T-helper 17 cell (primary cell): ENCODE measurements at places on chromosomes 12 and 14. TPM values are rescaled to one million over a fixed set of nuclear protein-coding genes. Genes with fewer than 3 reads are reported as not detected.

- no peak for DNase-seq
These were observed 29.4 kb upstream of the ACTN1 start for GRCh38 chr14:69008421-69008884.

- DNase-seq: no peak
These were observed 63.0 kb upstream of the TCL1B start for GRCh38 chr14:95623195-95623594.

DNA sequence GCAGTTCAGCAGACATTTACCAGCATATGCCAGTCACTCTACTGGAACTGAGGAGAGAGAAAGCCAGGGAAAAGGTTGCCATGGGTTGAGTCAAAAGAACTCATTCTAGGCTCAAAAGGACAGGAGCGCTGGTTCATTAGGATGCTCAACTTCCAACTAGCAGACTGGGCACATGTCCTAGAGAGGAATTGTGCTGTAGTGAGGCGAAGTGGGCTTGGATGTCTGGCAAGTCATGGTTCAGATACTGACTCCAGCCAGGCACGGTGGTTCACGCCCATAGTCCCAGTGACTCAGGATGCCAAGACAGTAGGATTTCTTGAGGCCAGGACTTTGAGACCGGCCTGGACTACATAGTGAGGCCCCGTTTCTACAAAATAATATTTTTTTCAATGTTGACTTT lies 281.5 kb downstream of the CACNA1C start:
- DNase-seq: no peak

- no peak for DNase-seq
These were observed 16.7 kb upstream of the SYNDIG1L start for GRCh38 chr14:74442757-74443156.

- no peak for DNase-seq
These were observed 91.1 kb downstream of the SRRM4 start for GRCh38 chr12:119072440-119072839.

- DNase-seq: no peak
These were observed 33.9 kb downstream of the CEP290 start for GRCh38 chr12:88108021-88108420.

IL25 gene
- total RNA-seq: not detected

ANKS1B gene
- 0.35 TPM for total RNA-seq

DNA sequence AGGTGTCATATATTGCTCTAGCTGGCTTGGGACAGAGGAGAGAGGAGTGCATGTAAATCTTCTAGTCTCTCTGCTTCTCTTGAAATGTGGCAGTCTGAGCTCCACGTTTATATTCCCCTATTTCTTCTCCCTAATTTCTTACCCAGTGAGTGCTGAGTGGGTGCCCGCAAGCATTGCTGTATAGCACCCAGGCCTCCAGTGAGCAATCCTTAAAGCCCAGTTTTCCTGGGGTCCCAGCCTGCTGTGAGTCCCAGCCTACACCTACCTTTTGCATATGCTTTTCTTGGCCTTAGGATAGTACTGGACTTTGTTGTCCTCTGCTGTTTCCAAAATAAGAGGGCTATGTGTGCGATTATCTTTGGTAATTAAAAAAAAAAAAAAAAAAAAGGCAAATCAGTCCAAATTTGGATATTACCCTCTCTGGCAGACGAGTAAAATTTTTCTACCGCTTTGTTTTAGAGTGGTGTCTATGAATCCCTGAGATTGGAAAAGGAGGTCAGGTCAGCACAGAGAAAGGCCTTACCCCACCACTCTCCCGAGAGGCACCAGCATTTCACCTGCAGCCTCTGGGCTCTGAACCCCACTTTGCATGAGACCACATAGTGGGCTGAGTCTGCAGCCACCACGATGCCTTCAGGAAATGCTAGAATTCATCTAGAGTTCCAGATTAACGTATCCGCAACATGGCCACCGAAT lies 1.1 kb downstream of the MGST1 start:
- no peak for DNase-seq

DNA sequence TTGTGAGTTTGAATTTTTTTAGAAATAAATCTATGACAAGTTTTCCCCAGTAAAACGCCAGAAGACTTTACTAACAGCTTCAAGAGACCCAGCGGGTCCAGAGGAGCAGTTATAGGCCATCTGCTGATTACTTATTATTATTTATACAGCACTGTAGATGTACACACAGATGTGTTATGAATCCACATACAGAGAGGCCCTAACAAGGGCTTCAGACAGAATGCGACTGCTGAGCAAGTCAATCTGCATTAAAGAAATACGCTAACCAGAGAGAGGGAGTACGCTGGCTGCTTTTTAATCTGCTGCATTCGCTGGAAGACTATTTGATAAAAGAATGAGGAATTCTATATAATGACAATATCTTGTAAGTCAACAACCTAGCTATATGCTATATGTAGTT lies 32.5 kb downstream of the ATF7 start:
- no peak for DNase-seq

- DNase-seq: no peak
These were observed 102.4 kb upstream of the E2F7 start for GRCh38 chr12:77167801-77168200.

RHEBL1 gene
- total RNA-seq: 8.1 TPM
